ENCODE measurements at places on chromosomes 6 and 20.

GRCh38 chr20:50245498-50246366 lies 55.1 kb downstream of the CEBPB start:
- no peak for DNase-seq

- DNase-seq = no peak
These were observed 85.3 kb downstream of the NKAIN2 start for GRCh38 chr6:123888771-123889513.

DNA sequence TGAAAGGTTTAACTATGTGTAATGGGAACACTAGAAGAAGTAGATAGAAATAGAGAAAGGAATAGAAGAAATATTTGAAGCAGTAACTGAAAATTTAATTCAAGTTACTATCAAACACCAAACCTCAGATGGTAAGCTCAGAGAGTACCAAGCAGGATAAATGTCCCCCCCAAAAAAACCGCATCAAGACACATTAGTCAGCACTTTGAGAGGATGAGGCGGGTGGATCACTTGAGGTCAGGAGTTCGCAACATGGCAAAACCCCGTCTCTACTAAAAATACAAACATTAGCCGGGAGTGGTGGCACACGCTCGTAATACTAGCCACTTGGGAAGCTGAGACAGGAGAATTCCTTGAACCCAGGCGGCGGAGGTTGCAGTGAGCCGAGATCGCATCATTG lies 253.1 kb downstream of the C6orf118 start:
- no peak for DNase-seq

DNA sequence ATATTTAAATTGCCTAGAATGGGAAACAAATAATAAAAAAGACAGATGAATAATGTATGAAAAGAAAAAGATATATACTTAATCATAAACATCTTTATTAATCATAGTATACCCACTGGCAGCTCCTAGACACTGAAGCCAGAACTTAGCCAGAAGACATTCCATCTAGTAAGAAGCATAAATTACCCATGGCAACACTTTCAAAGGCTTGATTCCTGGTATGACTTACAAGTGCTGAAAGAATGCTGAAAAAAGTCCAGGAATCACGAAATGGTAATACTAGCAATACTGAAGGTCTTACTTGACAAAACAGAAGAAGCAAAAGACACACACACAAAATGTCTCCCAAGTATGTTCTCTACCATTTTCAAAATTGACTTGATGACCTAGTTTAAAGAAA lies 38.0 kb downstream of the RWDD2A start:
- no peak for DNase-seq

GRCh38 chr6:53347921-53348370 lies 804 bp downstream of the ELOVL5 start:
- DNase-seq = no peak

DNA sequence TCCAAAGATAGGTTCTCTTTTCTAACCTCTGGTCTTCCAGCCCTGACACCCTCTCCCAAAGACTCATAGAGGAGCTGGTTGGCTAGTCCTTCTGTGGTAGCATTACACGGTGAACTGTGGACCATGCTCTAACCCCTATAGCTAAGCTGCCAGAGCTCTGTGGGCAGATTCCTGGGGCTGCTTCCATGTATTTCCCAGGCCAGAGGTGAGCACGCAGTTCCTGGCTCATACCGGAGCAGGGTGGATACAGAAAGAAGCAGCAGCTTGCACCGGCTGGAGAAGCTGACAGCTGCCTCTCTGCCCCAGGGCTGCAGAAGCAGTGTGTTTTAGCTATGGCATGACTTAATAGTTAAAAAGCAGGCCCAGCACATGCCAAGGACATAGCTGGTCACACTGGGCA lies 84.1 kb upstream of the FOXP4 start:
- DNase-seq = no peak

- DNase-seq = no peak
These were observed 16.0 kb downstream of the SLA2 start for GRCh38 chr20:36629719-36630681.

DNA sequence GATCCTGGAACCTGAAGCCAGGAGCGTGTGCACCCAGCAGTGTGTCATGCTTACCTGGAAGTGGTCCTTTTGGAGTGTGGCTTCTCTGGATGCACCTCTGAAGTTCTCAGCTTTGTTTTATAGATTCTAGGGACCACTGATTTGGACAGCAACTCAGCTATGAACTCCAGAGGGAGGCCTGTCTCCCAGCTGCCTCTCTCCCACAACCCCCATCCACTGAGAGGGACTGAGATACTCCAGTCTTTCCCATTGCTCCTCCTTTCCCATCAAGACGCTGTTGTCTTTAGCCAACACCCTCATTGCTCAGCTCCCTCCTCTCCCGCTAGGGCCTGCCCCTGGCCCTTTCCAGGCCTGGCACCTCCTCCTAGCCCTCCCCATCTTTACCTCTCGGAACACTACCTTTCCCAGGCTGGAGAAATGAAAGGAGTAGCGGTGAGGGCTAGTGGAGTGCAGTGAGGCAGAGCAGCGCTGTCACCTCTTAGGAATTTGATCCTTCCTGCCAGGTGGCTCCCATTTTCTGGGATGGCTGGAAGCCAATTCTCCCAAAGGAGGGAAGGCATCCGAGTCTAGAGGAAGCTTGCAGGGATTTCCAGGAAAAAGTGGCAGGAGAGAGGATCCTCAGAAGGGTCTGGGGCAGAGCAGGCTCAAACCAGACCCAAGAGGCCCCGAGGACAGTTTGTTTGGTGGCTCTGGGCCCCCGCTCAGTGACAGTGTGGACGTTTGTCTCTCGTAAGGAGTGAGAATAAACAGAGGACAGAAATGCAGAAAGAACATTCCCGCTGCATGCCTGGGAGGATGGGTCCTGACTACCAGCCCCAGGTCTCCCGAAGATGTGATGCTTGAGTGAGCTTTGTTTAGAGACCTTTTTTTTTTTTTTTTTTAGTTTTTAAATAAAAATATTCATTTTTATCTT lies at the start of gene LRRN4:
Gene LRRN4, minus strand, starts transcription at position 285 of the 913 bp plus-strand sequence. CDS start 1,261 bp downstream, outside the sequence.
- no peak for DNase-seq

- DNase-seq = no peak
These were observed 85.9 kb upstream of the HMGCLL1 start for GRCh38 chr6:55664591-55665587.

DNA sequence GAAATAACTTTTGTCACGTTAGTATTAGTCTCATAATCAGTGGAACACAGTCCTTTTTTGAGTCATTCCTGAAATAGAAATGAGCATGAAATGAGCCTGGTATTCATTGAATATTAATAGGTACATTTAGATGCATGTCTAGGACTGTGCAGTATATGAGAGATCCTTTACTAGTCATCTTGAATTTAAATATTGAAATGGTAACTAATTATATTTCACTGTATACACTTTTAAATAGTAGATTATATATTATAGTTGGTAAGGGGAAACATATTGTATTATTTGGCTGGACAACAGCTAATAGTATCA lies 59.4 kb downstream of the RSPO3 start:
- DNase-seq = no peak

- DNase-seq = no peak
These were observed 145.7 kb upstream of the PRSS16 start for GRCh38 chr6:27101824-27102223.

- DNase-seq = no peak
These were observed 987 bp downstream of the TMEM181 start for GRCh38 chr6:158560836-158561320.

DNA sequence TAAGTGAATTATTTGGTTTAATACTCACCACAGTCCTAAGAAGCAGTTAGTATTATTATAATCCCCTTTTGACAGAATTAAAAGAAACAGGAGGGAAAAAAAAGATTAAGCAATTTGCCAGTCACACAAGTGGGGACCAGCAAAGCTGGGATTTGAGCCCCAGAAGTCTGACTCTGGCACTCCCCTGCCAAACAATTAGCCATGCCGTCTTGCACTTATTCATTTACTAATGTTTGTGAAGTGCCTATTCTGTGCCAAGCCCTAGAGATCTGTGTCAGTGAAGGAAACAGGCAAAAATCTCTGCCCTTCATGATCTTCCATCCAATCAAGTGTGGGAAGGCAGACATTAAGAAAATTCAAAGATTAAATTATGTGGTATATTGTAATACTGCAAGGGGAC lies 126.0 kb upstream of the TOP1 start:
- no peak for DNase-seq

DNA sequence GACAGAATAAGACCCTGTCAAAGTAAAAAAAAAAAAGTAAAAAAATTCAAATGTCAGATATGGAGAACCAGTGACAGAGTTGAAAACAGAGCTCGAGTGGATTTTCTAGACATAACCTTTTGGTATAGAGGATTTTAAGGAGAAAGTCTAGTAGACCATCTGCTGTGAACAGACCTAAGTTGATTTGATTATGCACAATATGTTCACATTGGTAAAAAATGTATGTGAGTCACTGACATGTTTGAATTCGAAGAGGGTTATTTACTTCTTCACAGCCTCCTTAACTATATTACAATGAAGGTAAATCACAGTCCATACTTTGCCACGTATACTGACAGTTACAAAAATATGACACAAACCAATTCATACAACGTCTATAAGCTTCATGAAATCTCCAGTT lies 7.4 kb downstream of the TINAG start:
- DNase-seq = no peak

DNA sequence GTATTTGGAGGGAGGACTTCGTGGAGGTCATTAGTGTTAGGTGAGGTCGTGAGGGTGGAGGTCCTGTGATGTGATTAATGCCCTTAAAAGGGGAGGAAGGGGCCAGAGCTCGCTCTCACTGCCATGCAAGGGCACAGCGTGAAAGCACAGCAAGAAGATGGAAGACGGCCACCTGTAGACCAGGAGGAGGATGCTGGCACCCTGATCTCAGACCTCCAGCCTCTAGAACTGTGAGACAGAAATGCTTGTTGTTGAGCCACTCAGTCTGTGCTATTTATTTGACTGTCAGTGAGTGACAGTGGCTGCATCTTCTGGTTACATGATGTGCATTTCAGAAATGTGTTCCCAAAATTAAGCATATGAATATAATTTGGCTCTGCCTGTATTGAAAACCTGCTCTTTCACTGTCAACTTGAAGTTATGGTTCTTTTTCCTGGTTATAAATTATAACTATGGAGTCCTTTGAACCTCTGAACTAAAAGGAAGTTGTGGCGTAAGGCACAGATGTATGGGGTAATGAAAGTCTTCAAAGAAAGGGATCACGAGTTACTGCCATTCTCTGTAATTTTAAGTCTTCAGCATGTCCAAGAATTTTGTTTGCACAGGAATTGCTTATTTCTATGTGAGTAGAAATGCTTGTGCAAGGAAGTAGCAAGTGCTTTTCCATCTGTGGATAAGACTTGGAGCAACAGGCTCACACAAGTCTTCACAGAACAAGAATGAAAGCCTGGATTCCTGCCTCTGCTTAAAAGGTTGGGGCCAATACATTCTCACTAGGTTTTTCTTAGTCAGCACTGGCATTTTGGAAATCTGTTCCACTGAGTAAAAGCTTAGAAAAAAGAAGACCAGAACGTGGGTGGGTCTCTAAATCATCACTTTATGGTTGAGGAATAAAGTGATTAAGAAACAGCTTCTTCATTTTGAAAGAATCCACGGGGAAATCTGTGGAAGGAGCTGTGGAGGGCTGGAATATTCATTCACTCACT lies 10.3 kb downstream of the PPP1R14C start:
- DNase-seq = no peak

DNA sequence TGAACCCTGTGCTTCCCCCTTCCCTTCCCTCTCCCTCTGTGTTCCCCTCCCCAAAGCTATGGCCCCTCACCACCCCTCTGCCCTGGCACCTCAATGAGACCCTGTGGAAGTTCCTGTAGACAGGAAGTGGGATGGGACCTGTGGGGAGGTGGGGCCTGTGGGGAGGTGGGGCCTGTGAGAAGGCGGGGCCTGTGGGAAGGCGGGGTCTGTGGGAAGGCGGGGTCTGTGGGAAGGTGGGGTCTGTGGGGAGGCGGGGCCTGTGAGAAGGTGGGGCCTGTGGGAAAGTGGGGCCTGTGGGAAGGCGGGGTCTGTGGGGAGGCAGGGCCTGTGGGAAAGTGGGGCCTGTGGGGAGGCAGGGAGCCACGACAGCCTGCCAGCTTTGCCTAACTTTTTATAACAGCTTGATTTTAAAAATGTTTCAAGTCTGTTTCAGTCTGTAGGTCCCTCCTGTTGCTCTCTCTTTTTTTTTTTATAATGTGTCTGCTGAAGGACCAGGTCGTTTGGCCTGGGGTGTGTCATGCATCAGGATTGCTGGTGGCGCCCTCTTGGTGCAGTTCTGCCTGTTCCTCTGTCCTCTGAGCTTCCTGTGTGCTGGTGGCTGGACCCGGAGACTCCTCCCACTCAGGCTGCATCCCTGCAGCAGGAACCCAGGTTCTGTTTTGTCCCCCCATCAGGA lies 70.5 kb upstream of the SLCO4A1 start:
- DNase-seq = no peak

- DNase-seq = no peak
These were observed 64.4 kb downstream of the SMPDL3A start for GRCh38 chr6:122853259-122853995.

DNA sequence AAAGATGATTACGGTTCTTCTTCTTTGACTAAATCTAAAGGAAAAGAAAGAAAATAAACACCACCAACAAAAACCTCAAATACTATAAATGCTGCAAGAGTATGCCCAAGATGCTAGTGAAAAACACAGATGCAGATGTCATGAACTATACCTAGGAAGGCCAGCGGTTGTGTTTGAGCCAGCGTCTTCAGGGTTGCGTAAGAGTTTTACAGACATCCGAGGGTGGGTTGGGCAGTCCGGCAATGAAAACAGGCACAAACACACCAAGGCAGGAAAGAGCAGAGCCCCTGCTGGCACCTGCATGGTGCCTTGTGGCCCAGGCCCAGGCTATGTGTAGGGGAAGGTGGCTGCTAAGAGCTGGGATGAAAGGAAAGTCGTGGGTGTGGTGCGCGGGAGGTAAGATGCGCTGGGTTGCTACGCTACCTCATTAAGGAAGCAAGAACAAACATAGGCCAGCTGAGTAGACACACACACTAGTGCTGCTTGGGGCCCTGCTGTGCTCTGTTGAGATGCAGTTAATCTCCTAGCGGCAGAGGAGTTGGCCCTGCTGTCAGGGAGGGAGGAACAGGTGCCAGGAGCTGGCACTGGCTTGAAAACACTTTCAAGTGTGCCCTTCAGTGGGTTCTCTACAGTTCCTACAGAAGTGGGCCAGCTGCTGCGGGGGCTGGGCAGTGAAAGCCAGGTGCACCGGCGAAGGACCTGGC lies 170.2 kb upstream of the PLN start:
- no peak for DNase-seq

DNA sequence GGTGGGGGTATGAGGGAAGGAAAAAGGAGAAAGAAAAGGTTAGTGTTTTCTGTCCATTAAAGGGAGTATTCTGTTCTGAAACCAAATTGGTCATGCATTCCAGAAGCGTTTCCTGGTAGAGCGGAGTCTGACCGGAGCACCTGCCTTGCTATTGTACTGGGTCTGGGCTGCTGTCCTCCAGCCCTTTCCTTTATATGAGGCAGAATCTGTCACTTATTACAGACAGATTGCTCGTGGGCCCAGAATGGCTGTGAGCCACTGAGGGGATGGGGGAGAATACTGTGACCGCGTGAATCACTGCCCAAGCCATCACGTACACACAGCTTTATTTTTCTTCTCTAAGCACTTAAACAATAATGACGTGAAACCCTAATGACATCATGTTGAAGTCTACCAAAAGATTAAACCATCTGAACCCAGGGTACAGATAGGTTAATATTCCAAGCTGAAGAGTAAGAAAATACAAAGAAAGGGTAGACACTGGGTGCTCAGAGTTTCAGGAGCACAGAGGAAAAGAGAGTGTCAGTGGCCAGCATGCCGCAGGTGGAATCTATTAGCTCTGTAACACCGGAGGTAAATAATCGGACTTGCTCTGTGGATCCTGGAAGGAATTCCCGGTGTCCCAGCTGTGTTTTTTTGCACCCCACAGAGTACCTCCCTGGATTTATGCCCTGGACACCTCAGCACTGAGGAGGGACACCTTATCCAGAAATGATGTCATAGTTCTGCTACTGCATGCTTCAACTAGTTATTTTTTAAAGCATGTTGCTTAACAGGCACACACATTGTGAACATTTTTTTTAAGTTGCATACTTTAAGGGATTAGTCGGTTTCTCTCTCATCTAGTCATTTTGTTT lies 573.3 kb downstream of the PKHD1 start:
- DNase-seq = no peak
